ENCODE measurements at places on chromosomes 2 and 18.

DNA sequence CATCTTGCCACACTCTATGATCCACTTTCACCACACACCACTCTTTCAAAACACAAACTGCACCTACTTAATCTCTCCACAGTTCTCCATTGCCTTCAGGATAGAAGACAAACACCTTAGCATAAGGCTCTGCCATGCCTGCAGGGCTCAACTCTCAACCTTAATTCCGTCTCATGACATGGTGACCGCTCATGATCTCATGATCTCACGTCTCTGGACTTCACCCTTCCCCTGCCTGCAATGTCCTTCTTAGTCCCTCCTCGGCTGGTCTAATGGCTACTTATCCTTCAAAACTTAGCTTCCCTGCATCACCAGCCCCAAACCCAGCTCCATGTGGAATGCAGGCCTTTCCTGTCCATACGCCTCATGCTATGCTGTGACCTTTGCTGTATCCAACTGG lies 85.3 kb downstream of the ACVR1 start:
- DNase-seq = no peak

DNA sequence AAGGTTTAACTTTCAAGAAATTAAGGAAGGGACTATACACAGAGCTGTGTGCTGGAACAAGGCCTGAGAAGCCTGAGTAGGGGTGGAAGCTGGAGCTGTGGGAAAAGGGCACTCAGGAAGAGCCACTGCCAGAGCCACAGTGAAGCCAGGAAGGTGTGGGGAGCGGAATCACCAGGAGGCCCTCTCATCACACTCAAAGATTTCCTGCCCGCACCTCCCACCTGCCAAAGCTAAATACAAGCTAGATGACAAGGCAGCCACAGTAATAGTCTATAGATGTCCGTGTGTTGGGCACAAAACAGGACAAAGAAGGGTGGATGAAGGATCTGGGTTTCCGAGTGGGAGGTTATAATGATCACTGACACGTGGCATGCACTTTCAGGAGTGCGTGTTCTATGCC lies 126.0 kb downstream of the ZNF532 start:
- DNase-seq = no peak

DNA sequence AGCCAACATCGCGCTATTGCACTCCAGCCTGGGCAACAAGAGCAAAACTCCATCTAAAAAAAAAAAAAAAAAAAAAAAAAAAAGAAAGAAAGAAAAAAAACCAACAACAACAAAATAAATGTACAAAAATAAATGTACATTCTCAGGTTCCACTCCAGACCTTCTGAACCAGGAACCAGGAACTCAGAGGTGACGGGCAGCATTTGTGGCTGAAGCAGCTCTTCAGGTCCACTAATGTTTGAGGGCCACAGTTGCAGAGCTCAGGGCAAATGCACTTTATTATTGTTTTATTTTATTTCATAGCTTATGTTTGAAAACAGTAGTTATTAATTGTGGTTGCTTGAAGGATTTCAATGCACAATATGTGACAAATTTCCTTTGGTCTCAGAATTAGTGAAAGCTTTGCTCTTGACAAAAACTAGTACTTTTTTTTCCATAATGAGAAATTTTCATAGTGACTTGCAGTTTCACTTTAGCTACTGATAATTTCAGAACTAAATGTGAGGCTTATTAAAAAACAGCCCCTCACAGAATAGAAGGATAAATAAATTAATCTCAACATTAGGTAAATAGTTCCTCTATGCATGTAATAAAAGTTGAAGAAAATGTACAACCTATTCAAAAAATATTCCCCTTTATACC lies 378.4 kb upstream of the SPHKAP start:
- no peak for DNase-seq

- no peak for DNase-seq
Measured at GRCh38 chr2:74619651-74620297, 28.4 kb downstream of the M1AP start.

GRCh38 chr18:35407871-35408481 lies 30.8 kb upstream of the ZNF396 start:
- peak; percentile 47 for DNase-seq

DNA sequence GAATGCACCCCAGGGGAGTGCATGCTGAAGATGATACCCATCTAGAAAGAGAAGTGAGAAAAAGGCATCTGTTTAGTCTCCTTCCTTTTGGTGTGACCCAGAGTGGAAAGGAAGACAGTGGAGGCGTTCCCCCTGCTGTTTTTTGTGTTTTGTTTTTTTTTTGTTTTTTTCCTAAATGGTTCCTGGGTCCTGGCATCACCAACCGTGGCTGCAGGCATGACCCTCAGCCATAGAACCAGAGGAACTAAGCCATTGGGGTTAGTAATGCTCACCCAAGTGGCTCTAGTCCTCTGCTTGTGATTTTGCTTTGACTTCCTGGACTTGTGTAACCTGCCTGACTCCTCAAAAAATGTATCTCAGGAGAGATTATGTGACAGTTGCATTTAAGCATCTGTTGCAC lies 451.3 kb downstream of the DCC start:
- DNase-seq = no peak

All from CD4-positive, alpha-beta T cell treated with Interleukin-6 for 4 hours (primary cell).